GM03348 (cell line): ENCODE measurements at places on chromosomes 5 and 9.

DNA sequence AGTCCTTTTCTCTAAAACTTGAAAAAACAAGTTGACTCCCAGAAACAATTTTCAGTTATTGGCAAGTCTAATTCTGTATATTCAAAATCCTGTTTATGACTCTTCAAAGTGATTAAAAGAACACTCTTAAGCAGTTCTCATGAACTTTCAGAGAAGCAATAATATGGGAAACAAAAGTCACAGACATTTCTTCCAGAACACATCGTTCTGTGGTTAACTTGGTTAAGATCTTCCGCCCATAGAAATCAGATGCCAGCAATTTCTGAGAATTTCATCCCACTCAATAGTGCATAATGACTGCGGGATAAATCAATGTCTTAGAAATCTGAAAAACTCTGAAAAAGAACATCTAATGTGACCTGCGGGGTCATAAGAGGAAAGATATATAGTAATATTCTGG is 300.5 kb downstream of the COX7C start:
- no peak for DNase-seq

DNA sequence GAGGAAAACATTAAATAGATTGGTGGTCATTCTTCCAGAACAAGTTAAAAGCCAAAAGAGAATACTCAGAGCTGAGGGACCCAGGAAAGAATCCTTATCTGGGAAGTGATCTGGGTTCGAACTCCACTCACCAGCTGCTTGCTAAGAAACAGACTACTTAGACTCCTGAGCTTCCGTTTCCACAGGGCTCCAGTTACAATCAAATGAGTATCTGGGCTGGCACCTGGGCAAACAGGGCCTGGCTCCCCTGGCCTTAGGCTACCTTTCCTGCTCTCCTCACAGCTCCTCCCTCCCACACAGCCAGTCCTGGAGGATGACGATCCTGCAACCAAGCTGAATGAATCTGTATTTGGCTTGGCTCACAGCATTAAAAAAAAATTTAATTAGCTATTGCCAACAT is 2.5 kb downstream of the MAPK9 start:
- DNase-seq: no peak

DNA sequence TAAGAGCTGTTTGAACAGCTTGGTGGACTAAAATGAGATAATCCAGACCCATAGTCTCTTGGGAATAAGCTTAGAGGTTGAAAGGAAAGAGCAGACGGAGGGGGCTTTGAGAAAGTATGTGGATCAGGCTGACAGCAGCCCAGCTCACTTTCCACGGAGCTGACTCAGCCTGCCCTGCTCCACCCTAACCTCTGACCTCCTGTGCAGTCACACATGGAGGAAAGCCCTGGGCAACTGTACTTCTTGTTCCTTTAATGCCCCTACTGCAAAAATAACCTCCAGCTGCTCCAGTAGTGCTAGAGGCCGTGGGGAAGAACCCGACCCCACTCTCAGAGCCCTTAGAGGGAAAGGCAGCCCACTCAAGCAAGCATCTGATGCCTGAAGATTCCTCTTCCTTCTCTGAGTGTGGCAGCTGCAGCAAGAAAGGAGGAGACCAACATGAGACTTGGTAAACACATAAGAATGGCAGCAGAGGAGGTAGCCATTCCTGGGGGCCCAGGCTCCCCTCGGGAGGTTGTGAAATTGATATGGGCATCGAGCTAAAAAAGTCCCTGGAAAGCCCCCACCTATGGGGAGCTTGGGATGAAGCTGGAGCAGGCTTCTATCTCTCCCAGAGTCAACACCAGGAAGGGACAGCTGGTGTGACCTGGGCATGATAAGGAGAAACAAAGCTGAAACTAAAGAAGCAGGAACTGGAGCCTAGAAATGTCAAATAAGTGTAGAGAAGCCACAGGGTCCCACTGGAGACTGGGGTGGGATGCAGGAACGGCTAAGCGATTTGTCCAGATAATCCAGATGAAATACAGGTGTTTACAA is 204.3 kb downstream of the PIK3R1 start:
- DNase-seq: peak; percentile 44

DNA sequence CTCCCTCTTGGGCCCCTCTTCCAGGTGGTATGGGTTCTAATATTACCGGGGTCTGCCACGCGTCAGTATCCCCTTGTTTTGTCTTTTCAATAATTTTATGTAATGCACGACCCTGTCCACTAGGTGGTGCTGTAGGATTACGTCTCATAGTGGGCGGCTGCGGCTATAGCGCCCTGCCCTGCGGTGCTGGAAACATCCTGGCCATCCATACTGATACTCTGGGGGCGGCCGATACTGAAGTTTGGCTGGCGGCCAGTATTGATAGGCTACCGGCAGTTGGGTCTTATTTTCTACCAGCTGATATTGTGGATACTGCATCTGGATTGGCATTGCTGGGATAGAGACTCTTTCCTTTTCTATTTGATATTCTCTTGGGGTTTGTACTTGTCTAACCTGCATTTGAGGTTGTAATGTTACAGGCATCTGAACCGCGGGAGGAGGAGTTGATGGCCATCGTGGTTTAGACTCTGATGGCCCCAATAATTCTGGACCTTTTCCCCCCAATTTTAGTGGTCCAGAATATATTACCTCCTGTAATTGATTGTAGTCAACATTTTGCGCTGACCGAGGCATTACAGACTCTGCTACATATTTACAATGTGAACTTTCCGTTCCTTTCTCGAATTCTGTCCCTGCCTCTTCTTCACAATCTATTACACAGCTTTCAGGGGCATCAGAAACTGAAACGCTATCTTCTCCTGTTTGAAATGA is 3.3 kb upstream of the TMEM141 start:
- DNase-seq: peak; percentile 78

DNA sequence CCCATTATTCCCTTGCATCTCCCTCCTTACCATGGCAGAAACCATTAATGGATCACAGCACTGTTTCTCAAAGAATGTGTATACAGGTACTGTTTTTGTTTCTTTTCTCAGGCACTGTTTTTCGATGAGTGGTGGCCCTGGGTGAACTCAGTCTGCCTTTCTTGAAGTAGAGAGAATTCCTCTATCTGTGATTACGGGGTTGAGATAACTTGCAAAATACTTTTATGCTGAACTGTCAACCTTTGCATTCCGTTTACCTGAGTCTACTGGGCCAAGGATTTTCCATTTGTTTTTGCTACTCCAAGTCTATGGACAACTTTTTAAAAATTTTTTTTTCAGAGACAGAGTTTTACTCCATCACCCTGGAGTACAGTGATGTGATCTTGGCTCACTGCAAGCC is 82.7 kb upstream of the CLINT1 start:
- no peak for DNase-seq

DNA sequence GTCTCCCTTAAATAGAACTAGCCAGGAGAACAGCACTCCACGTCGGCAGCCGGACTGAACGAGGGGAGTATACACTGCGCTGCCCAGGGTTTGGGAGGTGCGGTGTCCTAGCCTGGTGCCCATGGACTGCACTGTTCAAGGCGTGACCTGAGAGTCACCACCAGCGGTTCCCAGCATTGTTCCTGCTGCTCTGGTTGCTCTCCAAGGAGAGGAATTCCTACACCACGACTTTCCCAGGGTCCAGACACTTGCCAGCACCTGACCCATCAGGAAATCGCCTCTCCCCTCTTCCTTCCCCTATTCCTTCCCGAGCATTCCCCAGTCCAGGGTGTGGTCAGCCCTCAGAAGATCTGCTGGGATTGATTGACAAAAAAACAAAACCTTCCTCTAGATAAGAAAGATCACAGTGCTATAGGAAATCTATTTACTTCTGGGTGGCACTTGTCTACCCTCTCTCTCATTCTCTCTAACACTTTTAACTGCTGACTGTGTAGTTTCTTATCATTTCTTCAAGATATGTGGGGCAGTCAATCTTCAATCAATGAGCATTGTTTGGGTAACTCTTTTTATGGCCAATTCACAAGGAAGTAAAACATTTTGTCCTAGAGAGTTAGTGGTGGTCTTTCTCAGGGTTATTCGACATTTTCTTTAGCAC is 297.8 kb upstream of the ACTBL2 start:
- DNase-seq: no peak

GRCh38 chr5:145479857-145480256 is 355.3 kb downstream of the PRELID2 start:
- peak; percentile 40 for DNase-seq

DNA sequence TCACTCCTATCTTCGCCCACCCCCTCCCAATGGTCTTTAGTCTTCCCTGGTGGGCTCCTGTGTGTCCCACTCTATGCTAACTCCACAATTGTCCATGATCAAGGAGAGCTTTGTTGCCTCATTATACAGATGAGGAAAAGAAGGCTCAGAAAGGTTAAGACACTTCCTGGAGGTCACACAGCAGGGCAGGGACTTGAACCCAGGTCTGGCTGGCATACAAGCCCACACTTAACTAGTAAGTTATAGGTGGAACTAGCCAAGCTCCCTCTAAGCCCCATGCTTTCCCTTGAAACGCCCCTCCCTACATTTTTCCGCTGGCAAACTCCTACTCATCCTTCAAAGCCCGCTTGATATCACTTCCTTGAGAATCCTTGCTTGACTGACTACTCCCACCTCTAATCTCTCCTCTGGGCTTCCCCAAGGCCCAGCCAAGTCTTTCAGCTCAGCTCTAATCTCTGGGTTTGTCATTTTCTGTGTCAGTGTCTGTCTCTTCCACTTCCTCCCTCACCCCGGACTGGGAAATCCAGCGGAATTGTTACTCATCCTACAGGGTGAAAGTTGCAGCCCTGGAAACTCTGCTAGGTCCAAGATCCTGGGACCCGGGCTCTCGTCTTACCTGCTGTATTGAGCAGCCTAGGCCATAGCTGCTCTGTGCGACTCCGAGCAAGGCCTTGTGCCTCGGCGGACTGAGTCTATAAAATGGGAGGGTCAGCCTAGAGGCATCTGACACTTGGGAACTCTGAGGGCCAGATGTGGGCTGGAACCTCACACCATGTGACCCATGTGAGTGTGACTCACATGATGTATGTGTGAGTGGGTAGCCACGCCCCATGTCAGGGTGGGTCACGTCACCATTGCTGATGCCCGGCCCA is 144.5 kb downstream of the GAPVD1 start:
- DNase-seq: no peak
